Activated naive CD4-positive, alpha-beta T cell (primary cell): ENCODE measurements at places on chromosomes 16 and 17.

DNA sequence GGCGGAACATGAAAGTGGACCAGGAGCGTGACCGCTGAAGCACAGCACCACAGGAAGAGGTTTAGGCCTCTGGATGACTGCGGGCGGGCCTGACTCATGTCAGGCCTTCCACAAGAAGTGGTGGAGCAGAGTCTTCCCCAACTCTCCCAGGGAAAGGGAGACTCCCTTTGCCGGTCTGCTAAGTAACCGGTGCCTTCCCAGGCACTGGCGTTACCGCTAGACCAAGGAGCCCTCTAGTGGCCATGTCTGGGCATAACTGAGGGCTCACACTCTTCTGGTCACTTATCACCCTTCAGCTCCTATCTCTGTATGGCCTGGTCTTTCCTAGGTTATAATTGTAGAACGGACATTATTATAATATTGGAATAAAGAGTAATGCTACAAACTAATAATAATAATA, 1931.9 kb downstream of the TP53TG3F start:
- no peak for DNase-seq

DNA sequence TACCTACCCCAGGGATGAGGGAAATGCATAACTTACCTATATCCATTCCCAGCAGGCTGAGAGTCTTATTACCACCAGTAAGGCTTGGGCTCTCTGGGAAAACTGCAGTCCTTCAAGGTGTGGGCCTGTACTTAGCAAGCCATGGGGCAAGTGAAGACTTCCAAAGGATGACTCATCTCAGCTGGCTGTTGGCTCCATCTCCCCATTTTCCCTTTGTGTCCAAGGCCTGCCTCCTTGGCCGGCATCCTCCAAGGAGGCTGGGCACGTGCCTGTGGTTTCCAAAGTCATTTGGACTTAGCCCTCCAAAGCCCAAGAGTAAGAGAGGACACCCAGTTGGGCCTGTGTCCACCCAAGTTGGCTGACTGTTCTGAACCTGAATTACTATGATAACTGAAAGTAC, 89.8 kb downstream of the TMEM100 start:
- DNase-seq: no peak

- DNase-seq: no peak
These were observed 6.0 kb downstream of the LYRM1 start for GRCh38 chr16:20906341-20907255.

DNA sequence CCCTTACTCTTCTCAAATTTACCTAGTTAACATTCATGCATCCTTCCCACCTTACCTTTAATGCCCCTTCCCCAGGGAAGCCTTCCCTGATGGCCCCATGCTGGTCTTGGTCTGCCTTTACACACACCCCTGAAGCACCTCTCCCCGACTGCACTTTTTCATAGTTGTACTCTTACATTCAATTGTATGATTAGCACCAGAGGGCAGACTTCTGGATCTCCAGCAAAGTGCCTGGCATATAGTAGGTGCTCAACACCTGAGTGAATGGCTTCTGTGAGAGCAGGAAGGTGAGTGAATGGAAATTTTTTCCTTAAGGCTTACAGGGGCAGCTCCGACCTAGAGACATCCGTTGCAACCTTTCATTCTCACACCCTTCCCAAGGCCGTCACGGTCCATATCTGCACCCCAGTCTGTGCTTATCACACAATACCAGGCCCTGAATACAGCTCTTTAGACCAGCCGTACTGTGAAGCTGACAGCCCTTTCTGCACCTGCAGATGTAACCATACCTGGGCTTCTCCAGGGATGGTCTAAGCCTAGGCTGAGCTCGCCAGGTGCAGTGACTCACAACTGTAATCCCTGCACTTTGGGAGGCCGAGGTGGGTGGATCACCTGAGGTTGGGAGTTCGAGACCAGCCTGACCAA, 4.4 kb downstream of the PGAP3 start:
- no peak for DNase-seq

GRCh38 chr17:77204536-77204935, 63.8 kb downstream of the SEC14L1 start:
- no peak for DNase-seq

DNA sequence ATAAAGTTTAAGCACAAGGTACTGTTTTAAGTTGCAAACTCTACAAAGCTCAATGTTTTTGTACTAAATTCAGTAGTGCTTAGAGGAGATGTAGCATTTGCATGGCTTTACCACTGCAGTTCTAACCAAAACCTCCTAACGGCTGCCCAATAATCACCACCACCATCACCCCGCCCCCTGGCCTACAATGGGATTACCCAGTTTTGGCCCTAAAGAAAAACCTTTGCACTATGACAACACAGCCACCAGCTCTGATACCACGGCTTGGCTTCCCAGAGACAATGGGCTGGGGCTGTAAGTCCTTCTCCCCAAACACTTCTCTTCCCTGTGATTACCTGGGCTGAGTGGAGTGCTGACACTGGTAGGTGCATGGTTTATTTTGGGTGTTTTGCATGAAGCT, 58.4 kb upstream of the MTMR4 start:
- DNase-seq: no peak

GRCh38 chr16:16007743-16008111, 58.3 kb downstream of the ABCC1 start:
- no peak for DNase-seq

DNA sequence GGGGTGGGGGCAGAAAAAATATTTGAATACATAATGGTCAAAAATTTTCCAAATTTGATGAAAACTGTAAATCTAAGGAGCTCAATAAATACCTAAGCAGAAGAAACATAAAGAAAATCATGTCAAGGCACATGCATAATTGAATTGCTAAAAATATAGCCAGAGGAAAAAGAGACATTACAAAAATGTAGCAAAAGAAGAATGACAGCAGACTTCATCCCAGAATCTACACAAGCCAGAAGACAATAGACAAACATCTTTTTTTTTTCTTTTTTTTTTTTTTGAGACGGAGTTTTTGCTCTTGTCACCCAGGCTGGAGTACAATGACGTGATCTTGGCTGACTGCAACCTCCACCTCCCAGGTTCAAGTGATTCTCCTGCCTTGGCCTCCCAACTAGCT, 62.0 kb upstream of the ATP2A3 start:
- no peak for DNase-seq

DNA sequence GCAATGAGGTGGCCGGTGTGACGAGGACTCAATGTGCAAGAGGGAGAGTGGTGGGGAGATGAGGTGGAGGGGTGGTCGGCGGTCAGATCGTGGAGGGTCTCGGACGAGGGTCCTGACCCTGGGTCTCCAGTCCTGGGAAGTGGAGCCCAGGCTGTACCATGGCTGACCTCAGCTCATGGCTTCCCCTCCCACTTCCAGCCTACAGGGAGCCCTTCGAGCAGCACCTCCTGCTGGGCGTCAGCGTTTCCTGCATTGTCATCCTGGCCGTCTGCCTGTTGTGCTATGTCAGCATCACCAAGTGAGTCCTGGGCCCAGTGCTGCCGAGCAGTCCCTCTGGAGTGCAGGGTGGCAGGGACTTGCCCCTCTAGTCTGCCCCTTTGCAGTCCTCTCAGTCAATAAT, 41.8 kb downstream of the IL4R start:
- no peak for DNase-seq

GRCh38 chr16:56961851-56962281, at the start of gene CETP:
Gene CETP (plus strand): TSS chr16:56961950. CDS start chr16:56961980, 30 bp downstream.
- no peak for DNase-seq
